ENCODE measurements at places on chromosomes 2 and 18.

- no peak for DNase-seq
These were observed 230.8 kb downstream of the SRBD1 start for GRCh38 chr2:45380131-45380836.

- peak; percentile 67 for DNase-seq
These were observed 3.6 kb downstream of the SOX11 start for GRCh38 chr2:5695654-5696403.

GRCh38 chr2:128868686-128869551 lies 550.3 kb upstream of the HS6ST1 start:
- DNase-seq: no peak

DNA sequence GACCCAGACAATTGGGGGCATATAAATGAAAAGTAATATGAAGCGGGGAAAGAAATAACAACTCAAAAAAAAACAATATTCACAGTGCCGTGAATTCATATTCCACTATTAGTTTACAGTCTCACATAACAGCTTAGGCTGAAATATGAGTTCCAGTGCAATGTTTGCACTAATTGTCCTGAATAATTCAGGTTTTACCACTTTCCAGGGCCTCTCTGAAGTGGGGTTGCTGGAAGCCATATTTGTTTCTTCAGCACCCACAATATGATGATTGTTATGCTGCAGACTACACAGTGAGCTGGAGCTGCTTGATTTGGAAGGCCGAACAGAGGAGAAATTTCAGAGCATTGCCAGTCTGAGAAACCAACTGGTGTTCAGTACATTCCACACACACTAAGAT lies 894.5 kb upstream of the ACVR2A start:
- DNase-seq: no peak

DNA sequence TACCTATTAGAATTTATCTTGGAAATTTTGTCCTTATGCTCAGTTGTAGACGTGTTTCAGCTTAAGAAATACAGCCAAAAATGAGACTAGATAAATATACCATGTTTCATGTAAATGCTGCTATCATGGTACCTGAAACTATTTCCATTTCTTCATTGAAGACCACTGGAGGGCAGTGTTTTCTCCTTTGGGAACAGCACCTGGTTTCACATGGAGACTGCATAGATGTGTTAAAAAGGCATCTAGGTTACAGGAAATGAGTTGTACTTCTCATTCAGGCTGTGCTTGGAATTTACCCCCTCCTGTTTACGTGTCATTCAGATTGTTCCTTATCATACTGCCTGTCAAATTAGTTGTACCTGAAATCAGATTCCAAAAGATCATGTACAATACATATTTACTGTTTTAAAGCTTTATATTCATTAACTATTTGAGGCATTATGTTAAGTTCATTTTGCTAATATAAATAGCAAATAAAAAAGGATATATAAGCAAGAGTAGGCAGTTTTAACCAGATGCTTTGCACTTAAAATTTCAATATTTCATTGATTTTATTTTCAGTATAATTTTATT lies 57.3 kb upstream of the PSMD14 start:
- DNase-seq: peak; percentile 93

- DNase-seq: no peak
These were observed 148.8 kb downstream of the ACKR3 start for GRCh38 chr2:236718207-236718992.

DNA sequence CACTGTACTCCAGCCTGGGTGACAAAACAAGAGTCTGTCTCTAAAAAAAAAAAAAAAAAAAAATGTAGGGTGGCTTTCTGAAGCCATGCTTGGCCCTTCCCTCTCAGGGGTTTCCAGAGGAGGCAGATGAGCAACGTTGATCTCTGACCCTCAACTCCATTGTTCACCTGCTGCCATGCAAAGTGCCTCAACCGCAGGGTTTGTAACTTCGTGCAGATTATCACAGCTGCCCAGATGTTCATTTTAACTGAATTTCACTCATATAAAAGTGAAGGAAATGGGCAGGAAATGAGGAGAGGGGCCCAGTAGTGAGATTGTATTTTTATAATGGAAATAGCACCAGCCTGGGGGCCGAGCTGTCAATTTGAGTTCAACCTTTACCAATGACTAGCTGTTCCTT lies 14.9 kb upstream of the B3GNT2 start:
- DNase-seq: no peak

- no peak for DNase-seq
These were observed 7.5 kb downstream of the PUM2 start for GRCh38 chr2:20343128-20343527.

DNA sequence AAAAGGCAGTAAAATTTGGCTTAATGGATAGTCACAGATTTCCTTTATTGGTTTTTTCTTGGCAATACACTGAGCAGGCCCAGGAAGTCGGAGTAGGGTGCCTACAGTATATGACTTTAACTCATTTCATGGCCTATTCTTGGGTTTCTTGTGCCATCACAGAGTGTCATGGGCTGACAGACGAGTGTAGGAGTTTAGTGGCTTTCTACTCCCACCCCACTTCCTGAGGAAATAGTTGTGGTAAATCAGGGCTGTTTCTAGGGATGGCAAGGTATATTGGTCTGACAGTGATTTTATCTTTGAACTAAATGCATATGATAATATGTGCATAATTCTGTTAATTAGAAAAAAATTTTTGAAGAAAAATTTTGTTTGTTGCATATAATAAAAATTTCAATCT lies 100.1 kb downstream of the PLCL1 start:
- DNase-seq: no peak

DNA sequence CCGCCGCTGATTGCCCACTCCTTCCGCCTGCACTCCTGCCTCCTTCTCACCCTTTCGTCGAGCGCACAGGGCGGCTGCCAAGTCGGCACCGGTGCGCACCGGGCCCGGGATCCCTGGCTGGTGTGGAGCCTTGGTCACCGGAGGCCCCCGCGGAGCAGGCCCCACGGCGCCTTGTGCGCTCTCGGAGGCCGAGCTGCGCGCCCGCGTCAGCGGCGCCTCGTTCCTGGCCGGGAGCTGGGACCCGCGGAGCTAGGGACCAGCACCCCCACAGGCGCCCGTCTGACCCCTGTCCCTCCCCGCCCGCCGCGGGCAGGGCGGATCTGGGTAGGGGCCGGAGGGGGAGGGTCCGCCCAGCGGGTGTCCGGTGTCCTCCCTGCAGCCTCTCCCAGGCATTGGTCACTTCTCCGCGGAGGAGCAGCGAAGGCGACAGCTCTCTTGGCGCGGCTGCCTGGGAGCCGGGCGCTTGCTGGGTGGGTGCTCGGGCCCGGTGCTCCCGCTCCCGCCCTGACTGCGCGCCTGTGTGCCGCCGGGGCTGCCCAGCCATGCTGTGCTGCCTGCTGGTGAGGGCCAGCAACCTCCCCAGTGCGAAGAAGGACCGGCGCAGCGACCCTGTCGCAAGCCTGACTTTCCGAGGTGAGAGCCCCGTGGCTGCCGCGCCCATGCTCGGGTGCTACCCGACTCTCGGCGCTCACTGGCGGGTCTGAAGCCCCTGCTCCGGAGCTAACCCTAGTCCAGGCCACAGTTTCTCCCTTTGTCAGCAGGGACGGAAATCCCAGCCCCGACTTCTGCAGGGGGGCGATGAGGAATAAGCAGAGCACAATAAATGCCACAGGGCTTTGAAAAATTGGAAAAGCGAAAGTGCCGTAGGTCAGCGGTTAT lies 13.2 kb downstream of the DYSF start:
- DNase-seq: peak; percentile 64

DNA sequence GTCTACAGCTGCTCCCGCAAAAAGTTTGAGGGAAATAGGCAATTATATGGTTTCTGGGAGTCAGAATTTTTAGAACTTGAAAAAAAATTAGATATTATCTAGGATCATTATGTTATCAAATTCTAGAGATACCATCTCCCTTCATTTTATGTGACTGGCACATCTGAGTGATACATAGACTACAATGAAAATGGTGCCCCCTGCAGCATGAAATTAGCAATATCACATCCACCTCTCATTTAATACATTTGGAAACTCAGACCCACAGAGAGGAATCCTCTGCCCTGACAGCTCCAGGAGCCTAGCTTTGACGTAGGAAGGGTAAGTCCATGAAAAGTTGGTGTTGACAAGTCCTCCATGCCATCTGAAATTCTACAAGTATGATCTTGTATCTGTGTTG lies 381.6 kb downstream of the SUCLG1 start:
- DNase-seq: peak; percentile 71

DNA sequence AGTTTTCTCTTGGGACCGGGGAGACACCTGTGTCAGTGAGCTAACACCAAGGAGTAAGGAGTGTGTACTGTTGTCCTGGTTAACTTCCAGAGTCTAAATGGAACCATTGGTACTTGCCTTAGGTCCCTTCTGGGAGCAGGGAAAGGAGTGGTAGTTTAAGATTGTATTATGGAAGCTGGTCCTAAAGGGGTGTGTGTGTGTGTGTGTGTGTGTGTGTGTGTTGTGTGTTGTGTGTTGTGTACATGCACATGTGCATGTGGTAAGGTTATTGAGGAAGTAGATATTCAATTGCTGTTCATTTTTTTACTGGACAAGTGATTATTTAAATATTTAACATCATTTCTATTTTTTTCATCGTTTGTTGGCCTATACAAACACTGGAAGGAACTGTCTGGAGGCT lies 1.4 kb downstream of the APLF start:
- no peak for DNase-seq

- no peak for DNase-seq
These were observed 195.5 kb upstream of the KYNU start for GRCh38 chr2:142681952-142682351.

DNA sequence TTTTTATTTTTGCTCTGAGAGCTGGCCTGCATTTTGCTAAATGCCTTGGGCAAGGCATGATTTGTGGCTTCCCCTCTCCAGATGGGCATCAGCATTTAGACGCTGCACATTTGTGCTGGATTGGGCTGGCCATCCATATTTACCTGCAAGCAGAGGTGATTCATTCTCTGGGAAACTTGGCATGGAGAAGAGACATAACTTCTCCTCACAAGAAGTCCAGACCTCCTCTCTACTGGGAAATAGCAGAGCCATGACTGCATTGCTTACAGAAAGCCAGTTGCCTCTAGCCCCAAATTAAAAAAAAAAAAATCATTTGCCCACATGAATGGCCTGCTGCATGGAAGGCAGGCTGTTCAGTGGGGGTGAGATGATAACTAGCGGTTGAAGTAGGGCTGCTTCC lies 120.1 kb downstream of the ACTR3 start:
- DNase-seq: no peak

DNA sequence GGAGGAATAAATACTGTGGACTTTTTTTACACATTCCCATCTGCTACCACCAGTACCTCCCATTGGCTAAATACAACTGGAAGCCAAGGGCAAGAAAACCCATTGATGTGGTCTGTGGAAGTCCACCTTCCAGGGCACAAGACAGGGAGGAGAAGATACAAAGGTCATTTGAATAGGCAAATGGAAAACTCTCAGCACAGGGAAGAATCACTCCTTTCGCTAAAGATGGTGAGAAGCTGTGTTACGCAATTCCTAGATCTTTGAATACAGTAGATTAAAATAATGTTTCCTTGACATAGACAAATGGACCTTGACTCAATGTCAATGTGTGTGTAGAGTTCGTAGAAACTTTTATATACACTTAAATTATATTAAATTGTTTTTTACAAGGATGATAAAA lies 70.9 kb upstream of the ERBB4 start:
- DNase-seq: no peak

- peak; percentile 43 for DNase-seq
These were observed 206.0 kb downstream of the SPP2 start for GRCh38 chr2:234256516-234256915.

- no peak for DNase-seq
These were observed 612.6 kb upstream of the CDH2 start for GRCh38 chr18:28789502-28789901.

- DNase-seq: no peak
These were observed 39.0 kb downstream of the ARL5A start for GRCh38 chr2:151789055-151789834.

DNA sequence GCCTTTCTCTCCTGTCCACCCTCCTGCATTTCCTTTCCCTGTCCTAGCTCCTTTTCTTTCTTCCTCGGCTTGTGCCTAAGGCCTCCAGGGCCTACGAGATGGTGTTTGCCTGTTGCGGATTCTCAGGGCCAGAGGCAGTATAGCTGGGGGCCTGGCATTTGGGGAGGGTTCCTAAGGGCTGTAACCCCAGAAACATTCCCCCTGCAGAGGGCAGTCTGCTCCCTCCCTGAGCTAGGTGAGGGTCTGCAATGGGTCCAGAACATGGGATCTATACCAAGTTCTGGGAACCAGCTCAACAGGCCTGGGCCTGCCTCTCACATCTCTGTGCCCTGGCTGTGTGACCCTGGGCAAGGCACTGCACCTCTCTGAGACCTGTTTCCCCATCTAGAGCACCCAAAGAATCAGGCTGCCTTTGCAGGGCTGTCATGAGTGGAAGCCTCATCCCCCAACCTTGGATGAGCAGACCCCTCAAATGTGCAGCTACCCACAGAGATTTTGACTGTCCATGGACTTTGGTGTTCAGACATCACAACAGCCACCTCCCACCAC lies 97.5 kb downstream of the GLI2 start:
- DNase-seq: peak; percentile 37

GRCh38 chr18:13267431-13267873 lies 48.9 kb downstream of the LDLRAD4 start:
- no peak for DNase-seq

DNA sequence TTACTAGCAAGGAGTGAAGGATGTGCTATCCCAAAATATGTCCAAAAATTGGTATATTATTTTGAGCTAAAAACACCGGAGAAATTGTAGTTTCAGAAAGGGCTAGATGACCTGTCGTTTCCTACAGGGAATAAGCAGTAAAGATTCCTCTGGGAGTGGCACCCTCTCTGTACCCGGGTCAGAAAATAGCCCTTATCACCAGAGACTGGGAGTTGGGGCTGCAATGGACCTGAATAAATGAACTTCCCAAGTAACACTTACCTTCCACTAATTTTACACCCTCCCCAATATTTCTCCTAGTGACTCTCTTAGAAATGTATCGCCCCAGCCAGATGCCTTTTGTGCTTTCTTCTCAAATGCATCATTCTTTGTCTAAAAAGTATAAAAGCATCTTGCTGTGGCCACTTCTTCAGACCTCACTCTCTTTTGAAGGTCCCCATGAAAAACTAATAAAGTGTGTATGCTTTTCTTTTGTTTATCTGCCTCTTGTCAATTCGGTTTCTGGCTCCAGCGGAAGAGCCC lies 734 bp upstream of the RMC1 start:
- no peak for DNase-seq

- DNase-seq: no peak
These were observed 58.0 kb upstream of the EDAR start for GRCh38 chr2:109046925-109047508.

- DNase-seq: no peak
These were observed 91.0 kb downstream of the MAPRE2 start for GRCh38 chr18:35132021-35132902.

- DNase-seq: no peak
These were observed 345.0 kb upstream of the LRRTM4 start for GRCh38 chr2:77867146-77867545.

- DNase-seq: peak; percentile 53
These were observed 697 bp downstream of the ITGA4 start for GRCh38 chr2:181457741-181458425.

GRCh38 chr2:217058791-217059755 lies 199.2 kb upstream of the TNP1 start:
- DNase-seq: no peak

DNA sequence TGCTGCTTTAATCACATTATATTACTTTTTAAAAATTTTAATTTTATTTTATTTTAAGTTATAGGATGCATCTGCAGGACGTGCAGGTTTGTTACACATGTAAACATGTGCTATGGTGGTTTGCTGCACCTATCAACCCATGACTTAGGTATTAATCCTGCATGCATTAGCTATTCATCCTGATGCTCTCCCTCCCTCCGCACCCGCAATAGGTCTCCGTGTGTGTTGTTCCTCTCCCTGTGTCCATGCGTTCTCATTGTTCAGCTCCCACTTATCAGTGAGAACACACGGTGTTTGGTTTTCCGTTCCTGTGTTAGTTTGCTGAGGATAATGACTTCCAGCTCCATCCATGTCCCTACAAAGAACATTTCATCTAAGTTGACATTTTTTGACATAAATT lies 283.2 kb downstream of the CYRIA start:
- DNase-seq: no peak
